ENCODE measurements at places on chromosomes 4 and X.
A peak's percentile ranks its signal among the peaks of the same experiment; 100 is the strongest.

GRCh38 chr4:99088023-99088449 is 552 bp downstream of the ADH5 start:
- DNase-seq = peak; percentile 26

- DNase-seq = peak; percentile 75
Observed at GRCh38 chr4:39976945-39977488, 694 bp downstream of the PDS5A start.

- DNase-seq = no peak
Observed at GRCh38 chr4:146435962-146436361, 85.8 kb downstream of the SLC10A7 start.

DNA sequence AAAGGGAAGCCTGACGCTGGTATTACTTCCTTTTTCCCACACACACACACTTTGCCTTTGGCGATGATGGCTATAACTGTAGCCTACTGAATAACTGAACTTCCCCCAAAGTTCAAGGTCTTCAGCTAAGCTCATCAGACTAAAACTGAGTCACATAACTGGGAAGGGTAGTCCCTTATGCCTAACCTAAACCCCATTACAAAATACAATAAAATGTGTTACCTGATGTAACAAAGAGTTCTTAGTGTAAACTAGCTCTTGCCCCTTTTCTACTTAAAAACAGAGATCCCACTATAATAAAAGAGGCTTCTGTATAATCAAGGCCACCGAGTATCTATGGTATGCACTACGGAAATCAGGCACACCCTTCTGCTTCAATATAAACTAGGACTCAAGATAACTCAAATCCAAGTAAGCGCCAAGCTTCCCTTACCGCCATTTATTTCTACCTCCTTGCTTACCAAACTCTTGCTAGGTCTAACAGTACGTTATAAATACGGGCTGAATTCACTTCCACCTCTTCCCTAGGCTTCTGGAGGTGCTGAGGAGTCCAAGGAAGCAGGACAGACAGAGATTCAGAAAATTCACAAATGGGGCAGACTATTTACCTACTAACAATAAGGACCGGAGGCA is 2.4 kb downstream of the OTUD4 start:
- peak; percentile 30 for DNase-seq

DNA sequence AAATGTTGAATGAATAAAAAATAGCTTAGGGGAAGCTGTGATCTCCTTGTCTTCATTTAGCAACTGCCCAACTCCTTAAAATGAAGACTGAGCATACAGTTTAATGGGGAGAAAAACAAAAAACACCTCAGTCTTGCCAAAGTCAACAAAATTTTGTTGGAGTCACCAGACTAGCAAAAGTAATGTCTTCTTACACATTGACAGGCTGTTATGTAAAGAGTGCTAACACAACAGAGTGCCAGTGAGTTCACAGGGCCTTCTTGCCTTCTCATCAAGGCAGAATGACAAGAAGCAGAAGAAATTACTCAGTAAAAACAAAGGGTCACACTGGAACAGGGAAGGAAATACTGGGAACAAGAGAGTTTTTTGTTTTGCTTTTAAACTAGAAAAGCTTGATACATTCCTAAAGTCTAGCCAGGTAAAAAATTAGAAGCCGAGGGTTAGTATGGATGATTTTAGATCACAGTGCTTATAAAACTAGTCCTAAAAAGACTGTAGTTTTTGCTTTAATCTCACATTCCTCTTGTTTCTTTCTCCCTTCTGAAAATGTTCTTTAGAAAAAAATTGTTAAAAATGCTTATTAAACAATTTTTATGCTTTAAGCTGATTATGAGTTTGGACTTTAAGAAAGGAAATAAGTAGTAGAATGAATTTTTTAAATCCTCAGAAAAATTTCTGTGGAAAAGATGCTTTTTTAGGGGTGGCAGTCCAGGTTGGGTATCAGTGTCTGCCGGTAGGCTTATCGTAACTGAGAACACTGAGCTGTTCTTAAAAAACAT is 38.7 kb upstream of the FRAS1 start:
- no peak for DNase-seq

GRCh38 chrX:40100141-40100536 is 2.4 kb upstream of the BCOR start:
- DNase-seq = no peak

Measured in activated T-cell treated with anti-CD3 and anti-CD28 coated beads, Interleukin-2, amount 50 U/mL, for 48 hours (primary cell).